SK-N-MC (cell line): ENCODE measurements at places on chromosomes 16 and 17.

DNA sequence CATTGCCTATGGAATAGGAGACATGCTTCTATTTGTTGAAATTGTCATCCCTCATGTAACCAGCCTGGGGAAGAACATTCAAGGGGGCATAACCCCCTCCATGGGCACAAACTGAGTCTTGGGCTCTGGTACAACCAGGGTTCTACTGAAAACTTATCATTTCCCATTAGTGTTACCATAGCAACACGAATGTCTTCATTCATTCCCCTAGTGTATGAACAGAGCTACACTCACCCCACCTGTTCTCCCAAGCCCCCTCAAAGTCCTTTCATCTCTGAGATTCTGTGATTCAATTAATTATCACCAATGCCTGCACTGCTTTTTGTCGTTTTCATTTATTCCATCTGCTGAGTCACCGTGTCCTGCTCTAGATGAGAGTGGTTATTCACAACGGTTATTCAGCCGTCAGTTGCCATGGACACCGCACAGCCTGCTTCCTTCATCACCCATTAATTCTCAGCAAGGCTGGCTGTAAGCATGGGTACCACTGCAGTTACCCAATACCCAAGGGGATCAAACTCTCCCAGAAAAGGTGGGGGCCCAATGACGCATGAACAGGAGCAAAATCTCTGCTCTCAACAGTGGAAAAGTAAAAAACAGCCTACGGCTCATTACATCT, 1.6 kb upstream of the GAST start:
- DNase-seq: no peak

DNA sequence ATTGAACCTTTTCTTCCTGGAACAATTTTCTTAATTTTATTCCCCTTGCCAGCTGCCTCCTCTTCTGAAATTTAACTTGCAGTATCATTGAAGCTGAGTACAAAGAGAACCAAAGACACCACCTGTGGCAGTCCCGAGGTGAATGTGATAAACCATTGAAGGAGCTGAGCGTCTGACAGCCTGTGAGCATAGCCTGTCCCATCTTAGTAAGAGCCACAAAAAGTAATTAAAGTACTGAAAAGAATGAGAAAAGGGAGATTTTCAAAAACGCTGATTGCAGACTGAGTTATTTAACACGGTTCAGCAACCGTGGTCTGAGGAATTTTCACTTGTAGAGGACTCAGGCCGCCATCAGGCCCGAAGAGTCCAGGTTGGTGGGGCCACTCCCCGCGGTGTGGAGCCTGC, 27.2 kb upstream of the ST6GALNAC1 start:
- no peak for DNase-seq

GRCh38 chr17:19261426-19261825, 24.3 kb downstream of the EPN2 start:
- DNase-seq: no peak

DNA sequence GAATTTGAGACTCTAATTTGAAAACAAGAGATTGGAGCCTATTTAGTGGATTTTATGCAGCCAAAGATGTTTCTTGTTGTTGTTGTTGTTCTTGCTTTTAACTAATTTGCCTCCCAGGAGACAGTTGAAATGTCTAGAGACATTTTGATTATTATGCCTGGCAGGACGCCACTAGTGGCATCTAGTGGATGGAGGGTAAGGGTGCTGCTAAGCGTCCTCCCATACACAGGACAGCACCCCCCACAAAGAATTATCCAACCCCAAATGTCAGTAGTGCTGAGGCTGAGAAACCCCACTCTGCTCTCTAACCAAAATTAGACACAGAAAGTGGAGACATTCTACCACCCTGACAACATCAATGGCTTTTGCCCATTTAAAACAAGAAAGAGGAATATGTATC, 15.4 kb upstream of the HSBP1 start:
- no peak for DNase-seq

GRCh38 chr16:11632455-11632939, 35.8 kb upstream of the SNN start:
- DNase-seq: no peak

DNA sequence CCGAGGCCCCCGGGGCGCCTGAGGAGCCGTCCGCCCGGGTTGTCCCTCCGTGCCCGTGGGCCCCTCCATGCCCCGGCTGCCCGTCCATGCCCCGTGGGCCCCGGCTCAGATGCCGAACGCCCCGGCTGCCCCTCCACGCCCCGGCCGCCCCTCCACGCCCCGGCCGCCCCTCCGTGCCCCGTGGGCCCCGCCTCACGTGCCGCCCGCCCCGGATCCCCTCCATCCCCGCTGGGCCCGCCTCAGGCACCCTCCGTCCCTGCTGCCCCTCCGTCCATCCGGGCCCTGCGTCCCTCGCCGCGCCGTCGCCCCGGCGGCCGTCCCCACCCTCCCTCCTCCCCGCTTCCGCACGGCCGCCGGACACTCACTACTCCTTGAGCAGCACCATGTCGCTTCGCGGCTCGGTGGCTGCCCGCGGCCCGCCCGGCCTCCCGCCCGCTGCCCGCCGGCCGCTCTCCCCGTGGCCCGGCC, 382 bp downstream of the PITPNA start:
- no peak for DNase-seq

DNA sequence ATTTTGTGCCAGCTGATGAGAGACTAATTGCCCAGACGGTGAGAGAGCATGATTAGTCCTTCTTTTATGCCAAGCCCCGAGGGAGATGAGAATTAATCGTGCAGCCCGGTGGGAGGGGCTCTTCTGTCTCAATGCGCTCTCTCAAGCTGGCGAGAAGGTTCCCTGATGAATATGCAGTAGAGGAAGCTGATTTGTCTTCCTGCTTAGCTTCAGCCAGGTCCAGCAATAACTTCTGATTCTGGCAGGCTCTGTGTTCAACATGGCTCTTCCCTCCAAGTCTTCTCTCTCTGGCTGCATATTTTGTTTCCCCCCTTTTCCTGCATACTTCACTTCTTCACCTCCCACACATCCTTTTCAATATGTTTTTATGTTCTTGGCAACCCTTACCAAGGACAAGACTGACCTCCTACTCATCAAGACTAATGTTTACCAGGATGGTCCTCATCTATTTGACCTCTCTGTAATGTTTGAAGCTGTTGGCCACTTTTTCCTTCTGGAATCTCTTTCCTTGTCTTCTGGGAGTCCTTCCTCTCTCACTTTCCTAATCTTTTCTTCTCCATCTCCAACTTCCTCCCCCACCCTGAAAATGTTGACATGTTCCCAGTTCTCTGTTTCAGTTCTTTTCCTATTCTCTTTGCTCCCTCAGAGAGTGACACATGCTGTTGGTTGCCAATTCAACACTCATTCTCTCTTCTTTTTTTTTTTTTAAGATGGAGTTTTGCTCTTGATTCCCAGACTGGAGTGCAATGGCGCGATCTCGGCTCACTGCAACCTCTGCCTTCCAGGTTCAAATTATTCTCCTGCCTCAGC, 33.1 kb downstream of the ARL4D start:
- DNase-seq: no peak

GRCh38 chr16:13143551-13143950, 242.2 kb downstream of the SHISA9 start:
- no peak for DNase-seq

DNA sequence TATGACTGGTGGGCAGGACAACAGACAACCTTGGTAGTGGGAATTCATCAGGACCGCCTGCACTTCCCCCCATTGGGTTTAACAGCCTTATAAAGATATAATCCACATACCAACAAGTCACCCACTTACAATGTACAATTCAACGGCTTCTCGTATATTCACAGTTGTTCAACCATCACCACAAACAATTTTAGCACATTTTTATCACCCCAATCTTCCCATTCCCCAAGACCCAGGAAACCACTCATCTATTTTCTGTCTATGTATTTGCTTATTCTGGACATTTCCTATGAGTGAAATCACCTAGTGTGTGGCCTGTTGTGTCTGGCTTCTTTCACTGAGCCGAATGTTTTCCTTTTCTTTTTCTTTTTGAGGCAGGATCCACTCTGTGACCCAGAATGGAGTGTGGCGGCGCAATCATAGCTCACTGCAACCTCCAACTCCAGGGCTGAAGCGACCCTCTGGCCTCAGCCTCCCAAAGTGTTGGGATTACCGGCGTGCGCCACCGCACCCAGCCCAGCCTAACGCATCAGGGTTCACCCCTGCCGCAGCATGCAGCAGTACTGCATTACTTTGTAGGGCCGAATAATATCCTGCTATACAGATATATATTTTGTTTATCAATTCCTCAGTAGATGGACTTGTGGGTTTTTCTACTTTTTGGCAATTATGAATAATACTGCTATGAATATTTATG, 10.9 kb downstream of the ANKS3 start:
- DNase-seq: no peak

DNA sequence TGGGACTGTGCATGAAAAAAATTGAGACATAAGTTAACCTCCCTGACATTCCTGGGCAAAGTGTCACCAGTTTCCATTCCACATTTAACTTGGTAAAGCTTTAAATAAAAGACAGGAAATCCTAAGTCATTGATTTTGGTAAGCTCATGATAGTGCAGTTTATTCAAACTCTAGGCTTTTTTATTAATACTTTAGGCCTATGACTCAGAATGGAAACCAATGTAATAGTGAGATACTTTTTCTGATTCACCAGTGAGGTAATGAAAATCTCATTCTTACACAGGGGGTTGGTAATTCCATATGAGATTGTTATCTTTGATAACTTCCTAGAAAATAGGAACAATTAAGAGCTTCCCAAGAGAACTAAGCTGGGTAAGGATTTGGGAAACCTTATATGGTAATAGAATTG, 91.1 kb downstream of the NLK start:
- no peak for DNase-seq

- no peak for DNase-seq
These were observed 27.1 kb downstream of the PPM1D start for GRCh38 chr17:60627124-60627523.

GRCh38 chr17:40130352-40131042, 8.7 kb downstream of the MSL1 start:
- DNase-seq: no peak

GRCh38 chr16:63323055-63323454, 1286.8 kb upstream of the CDH8 start:
- DNase-seq: peak; percentile 20

DNA sequence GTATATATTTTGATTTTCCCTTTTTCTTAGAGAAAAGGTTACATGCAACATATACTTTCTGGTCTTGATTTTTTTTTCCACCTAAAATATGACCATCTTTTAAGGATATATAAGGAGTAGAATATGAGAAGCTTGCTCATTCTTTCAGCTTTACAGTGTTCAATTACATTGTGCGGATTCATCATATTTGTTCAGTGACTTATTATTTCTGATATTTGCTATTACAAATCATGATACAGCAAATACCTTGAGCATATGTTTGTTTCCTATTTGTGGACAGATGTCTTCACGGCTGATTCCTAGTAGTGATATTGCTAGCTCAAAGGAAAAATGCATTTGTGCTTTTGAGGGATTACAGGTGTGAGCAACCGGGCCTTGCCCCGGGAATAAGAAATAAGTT, 18.1 kb downstream of the KATNIP start:
- no peak for DNase-seq

DNA sequence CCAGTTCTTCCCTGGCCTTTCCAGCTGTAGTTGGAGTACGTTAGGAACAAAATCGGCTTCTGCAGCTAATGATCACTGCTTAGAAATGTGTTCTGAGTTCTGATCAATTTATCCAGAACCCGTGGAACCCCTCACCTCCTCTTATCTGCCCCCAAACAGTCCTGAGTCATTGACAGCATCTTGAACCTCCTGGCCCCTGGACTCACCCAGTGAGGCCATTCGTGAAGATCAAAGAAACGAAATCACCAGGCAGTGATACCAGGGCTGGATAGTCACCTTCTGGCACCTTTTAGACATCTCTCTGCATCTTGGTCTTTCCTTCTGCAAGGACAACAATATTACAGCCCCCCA, 17.0 kb upstream of the EXOC7 start:
- DNase-seq: no peak

GRCh38 chr16:72211110-72211509, 39.2 kb upstream of the PMFBP1 start:
- DNase-seq: no peak

DNA sequence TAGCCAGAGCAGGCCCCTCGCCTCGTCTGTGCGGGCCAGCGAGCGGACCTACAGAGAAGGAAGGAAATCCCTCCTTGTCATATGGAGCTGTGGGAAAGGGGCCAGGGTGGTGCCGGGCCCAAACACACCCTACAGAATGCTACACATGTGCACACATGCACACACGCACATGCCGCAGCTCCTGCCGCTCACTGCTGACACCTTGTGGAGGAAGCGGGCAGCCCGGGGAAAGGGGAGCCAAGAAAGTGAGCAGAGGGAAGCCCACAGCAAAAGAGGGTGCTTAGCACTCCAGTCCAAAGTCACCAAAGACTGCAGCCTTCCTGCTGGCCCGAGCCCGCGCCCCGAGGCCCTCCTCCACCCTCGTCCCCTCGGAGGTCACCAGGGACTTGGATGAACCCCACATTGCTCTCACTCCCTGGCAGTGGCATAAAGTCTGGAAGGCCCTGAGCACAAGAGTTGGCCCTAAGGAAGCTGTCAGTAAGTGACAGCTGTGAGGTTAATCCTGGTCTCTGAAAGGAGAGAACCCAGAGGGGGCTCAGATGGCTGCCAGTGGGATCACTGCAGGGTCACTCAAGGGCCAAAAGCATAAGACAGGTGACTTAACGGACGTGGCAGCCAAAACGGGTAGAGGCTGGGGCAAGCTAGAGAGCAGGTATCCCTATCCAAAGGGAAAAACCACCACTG, 68.2 kb downstream of the MYO18A start:
- peak; percentile 26 for DNase-seq

DNA sequence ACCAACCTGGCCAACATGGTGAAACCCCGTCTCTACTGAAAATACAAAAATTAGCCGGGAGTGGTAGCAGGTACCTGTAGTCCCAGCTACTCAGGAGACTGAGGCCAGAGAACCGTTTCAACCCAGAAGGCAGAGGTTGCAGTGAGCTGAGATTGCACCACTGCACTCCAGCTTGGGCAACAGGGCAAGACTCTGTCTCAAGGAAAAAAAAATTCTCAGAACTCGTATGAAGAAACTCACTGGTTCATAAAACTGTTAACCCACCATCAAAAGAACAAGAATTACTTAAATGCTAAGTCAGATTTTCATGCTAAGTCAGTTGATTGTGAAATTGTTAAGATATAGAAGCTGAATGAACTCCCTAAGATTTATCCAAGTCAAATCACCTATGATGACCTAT, 31.3 kb downstream of the SLC39A11 start:
- no peak for DNase-seq

DNA sequence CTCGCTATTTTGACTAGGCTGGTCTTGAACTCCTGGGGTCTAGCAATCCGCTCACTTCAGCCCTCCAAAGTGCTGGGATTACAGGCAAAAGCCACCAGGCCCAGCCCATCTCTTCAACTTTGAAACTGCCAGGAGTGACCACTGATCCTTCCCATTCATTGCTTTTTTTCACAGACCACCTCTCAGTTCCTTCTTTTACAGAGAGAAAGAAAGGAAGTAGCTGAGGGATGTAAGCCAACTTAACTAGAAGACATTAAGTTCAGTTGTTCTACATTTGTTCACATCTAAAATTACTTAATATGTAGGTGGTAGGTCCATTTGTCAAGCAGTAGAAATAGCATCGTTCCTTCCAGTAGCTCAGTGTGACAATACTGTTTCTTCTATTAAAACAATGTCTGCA, 219.8 kb downstream of the STX8 start:
- no peak for DNase-seq
